ENCODE measurements at places on chromosomes 6 and 20. TPM values are rescaled to one million over a fixed set of nuclear protein-coding genes. Genes with fewer than 3 reads are reported as not detected.

DNA sequence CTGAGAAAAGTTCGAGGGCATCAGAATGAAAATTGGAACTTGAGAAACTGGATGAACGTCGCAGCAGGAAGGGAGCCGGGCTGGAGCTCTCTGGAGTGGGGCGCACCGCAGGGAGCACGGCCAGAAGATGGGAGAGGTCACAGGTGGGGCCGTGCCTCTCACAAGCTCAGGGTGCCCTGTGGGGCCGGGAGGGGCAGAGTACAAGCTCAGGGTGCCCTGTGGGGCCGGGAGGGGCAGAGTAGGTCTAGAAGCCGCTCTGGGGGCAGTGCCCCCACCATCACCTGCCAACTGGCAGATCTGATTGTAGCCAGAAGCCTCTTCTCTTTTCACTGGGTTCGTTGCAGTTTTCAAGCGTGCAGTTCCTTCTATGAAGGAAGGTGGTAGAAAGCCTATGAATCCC, 61.1 kb upstream of the SNX9 start:
- no peak for DNase-seq

- no peak for DNase-seq
Observed at GRCh38 chr6:23413327-23414050, 712.5 kb upstream of the NRSN1 start.

GRCh38 chr6:144302701-144303372, 17.7 kb downstream of the UTRN start:
- no peak for DNase-seq

- DNase-seq: no peak
Observed at GRCh38 chr6:2866171-2866846, 24.6 kb upstream of the SERPINB1 start.

DNA sequence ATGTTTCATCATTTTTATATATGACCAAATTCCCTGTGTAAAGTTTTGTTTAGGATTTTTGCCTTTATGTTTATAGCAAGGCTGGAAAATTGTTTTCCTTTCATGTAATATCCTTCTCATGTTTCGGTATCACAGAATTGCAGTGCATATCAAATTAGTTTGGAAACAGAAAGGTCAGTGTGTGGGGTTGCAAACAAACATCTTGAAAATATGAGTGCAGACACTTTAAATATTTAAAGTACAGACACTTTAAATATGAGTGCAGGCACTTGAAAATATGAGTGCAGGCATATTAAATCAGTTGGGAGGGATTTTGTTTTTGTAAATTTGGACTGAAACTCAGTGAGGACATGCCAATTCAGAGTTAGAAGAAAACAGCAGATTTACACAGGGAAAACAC, 6.5 kb downstream of the SLPI start:
- DNase-seq: no peak

DNA sequence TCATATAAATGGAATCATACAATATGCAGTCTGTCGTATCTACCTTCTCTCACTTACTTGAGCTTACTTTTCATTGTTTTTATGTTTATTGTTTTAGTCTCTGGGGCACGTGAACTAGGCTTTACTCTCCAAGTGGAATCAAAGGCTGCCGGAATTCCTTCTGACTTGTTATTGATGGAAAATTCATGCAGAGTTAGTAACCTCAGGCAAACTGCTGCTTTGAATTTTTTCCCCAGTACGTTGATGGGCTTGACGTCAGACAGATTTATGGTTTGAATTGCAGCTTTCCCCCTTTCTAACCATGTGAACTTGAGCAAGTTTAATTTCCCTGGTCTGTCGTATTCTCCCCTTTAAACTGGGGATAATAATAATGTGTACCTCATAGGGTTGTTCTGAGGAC, 68.6 kb downstream of the ZDHHC14 start:
- DNase-seq: no peak

DNA sequence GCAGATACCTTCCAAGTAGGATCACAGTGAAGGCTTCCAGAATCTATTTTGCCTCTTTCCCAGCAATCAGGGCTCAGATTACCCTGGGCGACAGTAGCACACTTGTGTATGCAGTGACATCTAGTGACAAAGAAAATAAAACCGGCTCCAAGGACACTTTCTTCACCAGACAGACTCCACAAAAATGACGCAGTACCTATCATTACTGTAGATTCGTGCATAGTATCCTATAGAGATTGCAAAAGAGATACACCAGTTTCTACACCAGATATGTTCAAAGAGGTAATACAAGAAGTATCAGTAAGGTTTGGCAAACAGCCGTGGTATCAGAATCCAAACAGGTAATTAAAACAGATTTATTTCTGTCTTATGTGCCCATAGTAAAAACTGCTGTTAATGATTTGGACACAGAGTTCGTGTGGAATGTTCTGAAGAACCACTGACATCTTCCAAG, 600.4 kb upstream of the JAG1 start:
- DNase-seq: peak; percentile 20

- no peak for DNase-seq
Observed at GRCh38 chr6:2746557-2747061, 4.1 kb downstream of the MYLK4 start.

- no peak for DNase-seq
Observed at GRCh38 chr20:40720826-40721225, 31.8 kb upstream of the MAFB start.

DNA sequence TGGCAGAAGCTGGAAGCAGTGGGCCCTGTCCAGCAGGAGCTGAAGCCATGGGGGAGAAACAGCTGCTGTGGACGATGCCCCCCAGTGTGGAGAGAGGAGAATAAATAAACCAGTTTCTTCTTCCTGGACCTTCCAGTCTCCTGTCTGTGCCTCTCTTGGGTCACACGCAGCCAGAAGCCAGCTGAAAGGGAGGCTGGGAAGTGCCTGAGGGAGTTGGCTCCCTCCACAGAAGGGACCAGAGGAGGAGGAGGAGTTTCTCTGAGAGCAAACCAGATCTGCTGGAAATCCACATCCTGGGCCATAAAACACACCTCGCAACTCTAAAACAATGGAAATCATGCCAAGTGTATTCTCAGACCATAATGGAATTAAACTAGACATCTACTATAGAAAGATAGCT, 577.0 kb downstream of the CDH26 start:
- DNase-seq: no peak

GRCh38 chr6:7438011-7438410, 48.4 kb downstream of the RIOK1 start:
- no peak for DNase-seq

- DNase-seq: no peak
Observed at GRCh38 chr6:36805096-36805797, 34.0 kb downstream of the CPNE5 start.

The ADAM33 gene
- 7.3 TPM for total RNA-seq

DNA sequence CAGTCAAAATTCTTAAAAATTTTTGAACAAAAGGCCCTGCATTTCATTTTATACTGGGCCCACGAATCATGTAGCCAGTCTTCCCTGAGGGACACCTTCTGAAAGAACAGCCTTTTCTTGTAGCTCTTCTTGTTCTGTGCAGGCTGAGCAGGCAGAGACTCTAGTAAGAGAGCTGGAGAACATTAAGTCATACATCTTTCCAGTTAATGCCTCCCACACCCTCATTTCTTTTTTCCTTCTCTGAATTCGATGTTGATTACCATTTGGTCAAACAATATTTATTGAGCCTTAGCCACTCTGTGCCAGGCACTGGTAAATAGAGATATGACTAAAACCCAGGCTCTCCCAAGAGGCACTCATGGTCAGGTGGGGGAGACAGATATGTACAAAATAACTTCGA, 33.6 kb downstream of the METTL24 start:
- DNase-seq: no peak

DNA sequence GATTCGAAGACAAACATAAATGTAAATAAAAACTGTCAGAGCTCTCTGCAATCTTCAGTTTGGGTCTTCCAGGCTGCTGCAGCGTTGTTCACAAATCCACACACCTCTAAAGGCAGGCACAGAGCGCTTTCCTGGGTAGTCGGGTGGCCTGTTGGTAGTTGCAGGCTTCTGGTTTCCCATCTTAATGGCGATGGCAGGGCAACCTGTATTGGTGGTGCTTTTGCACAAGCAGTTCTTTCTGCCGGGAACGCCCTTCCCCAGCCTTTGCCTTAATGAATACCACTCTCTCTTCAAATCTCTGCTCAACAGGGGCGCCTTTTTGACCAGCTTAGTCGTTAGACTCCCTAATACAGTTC, 723 bp upstream of the IFT52 start:
- no peak for DNase-seq

- no peak for DNase-seq
Observed at GRCh38 chr6:82072751-82073150, 174.8 kb downstream of the IBTK start.

The PPP2R5D gene
- total RNA-seq: 27.4 TPM

GRCh38 chr6:1903780-1904465, 294.2 kb downstream of the FOXC1 start:
- no peak for DNase-seq

The DLK2 gene
- 1.5 TPM for total RNA-seq

GRCh38 chr6:36758516-36759147, 61.0 kb downstream of the RAB44 start:
- DNase-seq: no peak

The SLC22A7 gene
- total RNA-seq: not detected

The LTB gene
- total RNA-seq: not detected

GRCh38 chr6:87815449-87815848, 113.4 kb upstream of the AKIRIN2 start:
- DNase-seq: no peak

- no peak for DNase-seq
Observed at GRCh38 chr20:46545077-46545826, 5.2 kb downstream of the OCSTAMP start.

GRCh38 chr6:138500867-138501446, 1.7 kb upstream of the NHSL1 start:
- DNase-seq: no peak

The SLC17A2 gene
- total RNA-seq: not detected

DNA sequence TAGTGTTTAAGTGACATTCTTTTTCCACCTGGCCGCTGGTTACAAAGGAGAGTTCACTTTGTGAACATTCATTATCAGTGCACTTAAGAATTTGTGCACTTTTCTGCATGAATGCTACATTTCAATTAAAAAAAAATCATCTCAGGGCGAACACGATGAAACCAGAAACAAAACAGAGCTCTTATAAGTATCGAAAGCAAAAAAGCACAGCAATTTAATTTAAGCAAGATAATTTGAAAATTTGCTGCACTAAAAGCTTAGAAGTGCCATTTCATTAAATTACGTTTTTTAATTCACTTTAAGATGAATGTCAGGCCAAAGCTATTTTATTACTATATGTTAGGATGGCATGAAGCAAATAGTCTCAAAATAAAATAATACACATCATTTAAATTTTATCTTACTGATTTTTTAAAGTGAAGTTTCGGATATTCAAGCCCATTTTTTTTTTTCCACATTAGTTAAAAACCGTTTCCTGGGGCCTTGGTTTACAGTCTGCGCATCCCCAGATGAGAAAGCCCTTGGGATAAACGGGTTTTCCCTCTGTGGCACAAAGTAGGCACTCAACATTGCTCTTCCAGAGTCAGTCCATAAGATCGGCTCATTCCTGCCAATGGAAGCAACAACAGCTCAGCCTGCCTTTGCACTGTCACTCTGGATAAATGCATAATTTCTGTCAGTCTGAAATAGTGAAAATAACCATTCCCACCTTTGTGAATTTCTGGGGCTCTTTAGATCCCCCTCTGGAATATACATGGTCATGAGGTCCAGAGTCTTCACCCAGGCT, 80.1 kb downstream of the FYN start:
- DNase-seq: no peak

GRCh38 chr20:15236812-15237211, 899.4 kb upstream of the FLRT3 start:
- DNase-seq: peak; percentile 1

- peak; percentile 8 for DNase-seq
Observed at GRCh38 chr6:125001684-125002405, 39.6 kb downstream of the RNF217 start.

The BMP5 gene
- 4.2 TPM for total RNA-seq

GRCh38 chr6:26097268-26097875, 10.1 kb downstream of the HFE start:
- peak; percentile 34 for DNase-seq

The APOM gene
- not detected for total RNA-seq

DNA sequence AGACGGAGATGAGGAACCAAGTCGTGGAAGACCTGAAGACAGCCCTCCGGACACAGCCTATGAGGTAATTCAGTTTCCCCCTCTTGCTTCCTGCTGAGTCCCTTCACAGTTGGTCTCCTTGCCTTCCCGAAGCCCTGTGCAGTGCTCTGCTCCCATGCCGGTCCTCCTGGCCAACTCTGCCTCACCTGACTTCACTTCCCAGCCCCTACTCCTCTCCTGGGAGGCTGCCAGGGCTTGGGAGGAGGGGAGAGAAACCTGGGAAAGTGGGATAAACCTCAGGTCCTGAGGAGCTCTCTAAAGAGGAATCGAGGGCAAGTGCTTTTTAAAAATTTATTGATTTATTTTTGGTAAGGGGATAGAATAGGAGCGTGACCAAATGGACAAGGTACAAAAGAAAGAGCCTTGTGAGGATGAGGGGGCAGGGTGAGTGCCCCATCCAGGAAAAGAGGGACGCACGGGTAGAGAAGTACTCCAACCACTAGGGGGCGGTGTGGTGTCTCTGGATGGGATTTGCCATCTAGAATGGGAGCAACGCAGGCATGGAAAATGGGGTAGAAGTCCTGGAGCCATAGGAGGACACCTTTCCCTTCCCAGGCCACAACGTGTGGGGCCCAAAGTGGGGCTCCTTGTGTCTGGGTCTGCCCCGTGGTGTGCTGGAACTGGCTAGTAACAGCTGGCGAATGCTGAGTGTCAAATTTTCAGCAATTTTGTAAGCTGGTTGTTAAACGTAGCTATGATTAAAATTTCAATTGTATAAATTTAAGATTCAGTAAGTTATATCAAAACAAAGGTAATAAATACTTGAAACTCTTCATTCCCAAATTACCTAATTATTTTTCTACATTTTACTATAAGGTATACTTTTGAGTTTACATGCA, 69.0 kb downstream of the MOCS1 start:
- DNase-seq: peak; percentile 31

- DNase-seq: no peak
Observed at GRCh38 chr6:124373386-124373785, 569.7 kb downstream of the NKAIN2 start.

- DNase-seq: no peak
Observed at GRCh38 chr20:10571313-10571815, 102.4 kb downstream of the JAG1 start.

- DNase-seq: no peak
Observed at GRCh38 chr20:29690274-29690673, 1567.2 kb upstream of the DEFB115 start.

GRCh38 chr6:163308629-163309440, 105.7 kb upstream of the QKI start:
- no peak for DNase-seq

The KCNK16 gene
- not detected for total RNA-seq
